WTC11 (cell line): ENCODE measurements at places on chromosomes 7 and 10. TPM values are rescaled to one million over a fixed set of nuclear protein-coding genes. Genes with fewer than 3 reads are reported as not detected.

Gene JCAD
- 1.7 to 2.2 TPM (median 1.8 TPM) in 3 replicates for total RNA-seq

Gene SLC16A9
- total RNA-seq: 4.0 to 5.5 TPM (median 4.7 TPM) in 3 replicates

Gene ADAM22
- total RNA-seq: 12.4 to 14.5 TPM (median 14.5 TPM) in 3 replicates

Gene SEMA3C
- total RNA-seq: 1.6 to 3.1 TPM (median 2.1 TPM) in 3 replicates

Gene GRID2IP
- 3.0 to 4.8 TPM (median 4.6 TPM) in 3 replicates for total RNA-seq

Gene OR2A42
- 0.20 to 0.37 TPM (median 0.27 TPM) in 3 replicates for total RNA-seq

Gene ELMO1
- total RNA-seq: 17.8 to 19.4 TPM (median 17.9 TPM) in 3 replicates

Gene POLR2J3
- total RNA-seq: 21.2 to 26.5 TPM (median 24.7 TPM) in 3 replicates

Gene AKR1D1
- total RNA-seq: 0.14 to 0.24 TPM (median 0.18 TPM) in 3 replicates

Gene TUBB8
- total RNA-seq: 2.3 to 2.6 TPM (median 2.4 TPM) in 3 replicates

Gene CACUL1
- total RNA-seq: 37.1 to 41.5 TPM (median 38.4 TPM) in 3 replicates

Gene MICU1
- total RNA-seq: 34.5 to 36.1 TPM (median 36.0 TPM) in 3 replicates

Gene HKDC1
- 0.09 TPM in 2 of 3 replicates, not detected in the other for total RNA-seq

- H3K36me3 ChIP-seq: peaks cover 3% of the 10 kb centered on the region
- no peak overlapping the region for H3K27ac ChIP-seq
- H3K4me1 ChIP-seq: no peaks in the 10 kb centered on the region
- no peak overlapping the region for H3K4me3 ChIP-seq
Measured at GRCh38 chr7:78326876-78327275, 528.3 kb downstream of the PHTF2 start.

DNA sequence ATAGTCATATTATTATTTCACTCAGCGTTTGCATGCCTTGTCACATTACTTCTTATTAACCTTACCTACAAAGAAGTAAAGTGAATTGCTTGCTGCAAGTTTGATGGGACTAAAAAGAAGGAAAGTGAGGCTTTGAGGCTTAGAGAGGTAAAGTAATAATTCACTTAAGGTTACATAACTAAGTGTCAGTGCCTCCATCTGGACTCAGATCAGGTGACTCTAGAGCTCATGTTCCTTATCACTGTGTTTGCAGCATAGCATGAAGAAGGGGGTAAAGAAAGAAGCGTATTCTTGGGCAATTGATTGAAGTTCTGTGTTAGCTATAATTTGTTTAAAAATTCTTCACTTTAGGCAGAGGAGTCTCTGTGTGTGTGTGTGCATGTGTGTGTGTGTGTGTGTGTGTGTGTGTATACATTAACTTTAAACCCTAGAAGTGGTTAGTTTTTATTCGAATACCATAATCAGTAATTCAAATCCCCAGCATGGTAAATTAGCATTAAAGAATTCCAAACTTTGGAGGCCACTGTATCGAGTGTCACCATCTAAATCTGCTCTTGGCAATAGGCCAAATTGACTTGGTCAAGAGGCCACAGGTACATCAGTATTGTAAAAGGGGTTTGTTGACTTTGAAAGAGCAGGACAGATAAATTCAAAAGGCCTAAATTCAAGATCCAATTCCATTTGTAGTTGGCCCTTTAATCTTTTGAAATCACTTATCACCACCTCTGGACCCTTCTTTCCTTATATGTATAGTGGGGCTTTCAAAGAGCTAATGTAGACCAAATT is 2.2 kb upstream of the PON3 start:
- peaks cover 15% of the 10 kb centered on the region for H3K27me3 ChIP-seq
- H3K27ac ChIP-seq: no peak overlapping the region

GRCh38 chr10:22690158-22690557 is 24.2 kb downstream of the PIP4K2A start:
- no peaks in the 10 kb centered on the region; the same call in 1 of the 2 replicates for H3K27me3 ChIP-seq
- no peak overlapping the region for H3K4me3 ChIP-seq
- peak overlapping the region; percentile 70 for H3K27ac ChIP-seq
- peaks cover 29% of the 10 kb centered on the region for H3K36me3 ChIP-seq
- no peak for DNase-seq
- peaks cover 68% of the 10 kb centered on the region for H3K4me1 ChIP-seq

GRCh38 chr10:12946372-12946771 is 55.1 kb downstream of the CCDC3 start:
- H3K36me3 ChIP-seq: peaks cover 22% of the 10 kb centered on the region
- DNase-seq: no peak
- no peaks in the 10 kb centered on the region; the same call in 1 of the 2 replicates for H3K27me3 ChIP-seq
- peaks cover 26% of the 10 kb centered on the region for H3K4me1 ChIP-seq
- no peak overlapping the region for H3K27ac ChIP-seq

- H3K27me3 ChIP-seq: peaks cover 45% of the 10 kb centered on the region
- no peaks in the 10 kb centered on the region for H3K36me3 ChIP-seq
- no peak overlapping the region for H3K27ac ChIP-seq
Measured at GRCh38 chr10:13891128-13892000, 304.6 kb downstream of the PRPF18 start.

DNA sequence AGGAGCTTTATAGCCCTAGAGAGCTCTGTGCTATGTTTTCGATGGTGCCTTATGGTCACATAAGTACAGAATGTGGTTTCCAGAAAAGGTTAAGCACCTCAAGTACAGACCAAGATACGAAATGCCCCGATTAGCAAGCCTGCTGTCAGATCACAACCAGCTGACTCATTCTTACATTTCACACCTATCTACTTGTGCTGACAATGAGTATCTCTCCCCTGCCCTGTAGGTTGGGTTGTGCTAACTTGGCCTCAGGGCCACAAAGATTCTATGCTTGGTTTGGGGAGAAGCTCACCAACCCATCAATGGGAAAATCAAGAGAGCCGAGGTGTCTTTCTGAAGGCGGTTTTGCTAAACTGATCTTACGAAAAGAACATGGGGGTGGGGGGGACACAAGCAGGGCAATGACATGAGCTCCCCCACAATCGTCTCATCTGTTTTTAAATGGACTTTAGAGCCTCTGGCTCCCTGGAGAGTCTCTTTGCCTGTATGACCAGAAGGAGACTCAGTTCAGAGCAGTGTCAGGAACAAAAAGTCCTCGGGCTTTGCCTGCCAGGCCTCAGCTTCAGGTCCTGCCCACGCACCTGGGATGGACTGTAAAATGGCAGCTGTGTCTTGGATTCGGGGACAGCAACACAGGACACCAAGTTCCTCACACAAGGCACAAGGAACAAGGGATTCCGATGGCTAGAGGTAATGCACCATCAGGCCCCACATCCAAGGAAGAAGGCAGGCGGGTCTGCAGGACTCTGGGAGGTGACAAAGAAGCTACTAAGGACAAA is 55.1 kb downstream of the FAM53B start:
- no peak for DNase-seq
- H3K27me3 ChIP-seq: no peaks in the 10 kb centered on the region
- H3K36me3 ChIP-seq: peaks cover 3% of the 10 kb centered on the region; the same call in 1 of the 2 replicates
- H3K27ac ChIP-seq: no peak overlapping the region
- peaks cover 18% of the 10 kb centered on the region for H3K4me1 ChIP-seq

- no peak for DNase-seq
- peaks cover 12% of the 10 kb centered on the region for H3K4me1 ChIP-seq
- H3K36me3 ChIP-seq: no peaks in the 10 kb centered on the region
- H3K27ac ChIP-seq: no peak overlapping the region
Measured at GRCh38 chr7:149778696-149779501, 5.5 kb upstream of the ZNF467 start.

GRCh38 chr10:112711366-112711765 is 238.7 kb upstream of the TCF7L2 start:
- H3K27ac ChIP-seq: no peak overlapping the region

GRCh38 chr7:129370812-129371211 is 63.4 kb upstream of the STRIP2 start:
- peaks cover 60% of the 10 kb centered on the region for H3K4me1 ChIP-seq
- H3K4me3 ChIP-seq: no peak overlapping the region
- no peaks in the 10 kb centered on the region for H3K27me3 ChIP-seq
- H3K27ac ChIP-seq: 0 out of 2 replicates have a peak overlapping the region, but pooled peaks have one; percentile 22

GRCh38 chr10:100359529-100360150 is 12.6 kb downstream of the SCD start:
- H3K4me3 ChIP-seq: no peak overlapping the region
- peak overlapping the region; percentile 75 for H3K27ac ChIP-seq
- peaks cover 79% of the 10 kb centered on the region for H3K36me3 ChIP-seq
- H3K27me3 ChIP-seq: no peaks in the 10 kb centered on the region
- peaks cover 48% of the 10 kb centered on the region for H3K4me1 ChIP-seq

DNA sequence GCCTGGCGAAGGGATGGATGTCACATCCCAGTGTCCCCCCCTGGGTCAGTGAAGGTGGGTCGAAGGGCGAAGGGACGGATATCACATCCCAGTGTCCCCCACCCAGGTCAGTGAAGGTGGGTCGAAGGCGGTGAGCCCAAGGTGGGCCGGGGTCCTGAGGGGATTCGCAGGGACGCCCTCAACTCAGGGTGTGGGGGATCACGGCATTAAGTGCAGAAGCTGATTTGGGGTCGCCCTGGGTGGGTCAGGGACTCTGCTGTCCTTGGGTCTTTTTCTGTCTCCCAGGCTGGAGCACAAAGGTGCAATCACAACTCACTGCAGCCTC is 21.9 kb downstream of the ADAP1 start:
- no peak overlapping the region for H3K4me3 ChIP-seq
- no peak overlapping the region for H3K27ac ChIP-seq
- no peaks in the 10 kb centered on the region for H3K36me3 ChIP-seq
- peak; percentile 8 for DNase-seq
- H3K4me1 ChIP-seq: no peaks in the 10 kb centered on the region

- H3K36me3 ChIP-seq: peaks cover 31% of the 10 kb centered on the region
- H3K4me3 ChIP-seq: no peak overlapping the region
- no peak for DNase-seq
- H3K4me1 ChIP-seq: no peaks in the 10 kb centered on the region
- H3K27me3 ChIP-seq: no peaks in the 10 kb centered on the region
Measured at GRCh38 chr10:71294091-71294561, 24.9 kb upstream of the SLC29A3 start.

- DNase-seq: peak; percentile 75
- peak within 1 kb of the TSS; percentile 75 for H3K4me3 ChIP-seq
- H3K27me3 ChIP-seq: no peaks in the 10 kb centered on the region
- no peaks in the 10 kb centered on the region; the same call in 1 of the 2 replicates for H3K36me3 ChIP-seq
- H3K27ac ChIP-seq: no peak within 1 kb of the TSS; the same call in 1 of the 2 replicates
- H3K4me1 ChIP-seq: peaks cover 29% of the 10 kb centered on the region
Measured at GRCh38 chr7:102433219-102434038, at the start of gene ORAI2. TSS of gene ORAI2 (plus strand) at chr7:102433575. CDS start at chr7:102438957, 5,382 bp downstream.

DNA sequence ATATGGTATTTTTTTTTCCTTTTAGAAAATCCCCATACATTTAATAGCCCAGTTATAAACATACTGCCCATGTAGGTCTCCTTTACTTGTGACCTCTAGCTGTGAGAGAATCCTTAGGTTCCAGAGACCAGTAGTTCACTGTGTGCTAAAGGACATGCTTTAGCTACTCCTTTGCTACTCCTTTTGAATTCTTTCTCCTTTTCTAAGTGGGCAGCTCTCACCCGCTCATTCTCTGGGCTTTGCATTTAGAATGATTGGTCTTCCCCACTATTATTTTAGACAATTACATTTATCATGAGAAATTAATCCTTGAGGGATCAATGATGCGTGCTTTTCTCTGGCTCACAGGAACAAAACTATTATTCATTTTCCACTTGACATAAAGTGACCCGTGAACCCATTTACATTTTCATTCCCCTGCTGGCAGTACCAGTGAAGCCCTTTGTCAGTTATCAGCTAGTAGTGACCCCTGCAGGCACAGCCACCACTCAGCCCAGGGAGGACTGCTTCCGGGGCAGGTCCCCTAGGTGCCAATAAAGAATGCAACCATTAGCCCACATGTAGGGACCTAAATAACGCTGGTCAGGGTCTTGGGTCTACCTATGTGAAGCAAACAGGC is 844.3 kb downstream of the CNTNAP2 start:
- no peaks in the 10 kb centered on the region for H3K27me3 ChIP-seq
- no peak overlapping the region for H3K27ac ChIP-seq
- H3K4me3 ChIP-seq: no peak overlapping the region
- DNase-seq: peak; percentile 52
- peaks cover 16% of the 10 kb centered on the region for H3K4me1 ChIP-seq
- no peaks in the 10 kb centered on the region for H3K36me3 ChIP-seq

- H3K4me1 ChIP-seq: no peaks in the 10 kb centered on the region
- DNase-seq: no peak
- no peak overlapping the region for H3K27ac ChIP-seq
- H3K4me3 ChIP-seq: no peak overlapping the region
- no peaks in the 10 kb centered on the region for H3K36me3 ChIP-seq
Measured at GRCh38 chr7:79489371-79489770, 35.9 kb upstream of the MAGI2 start.

GRCh38 chr10:3749600-3749999 is 35.4 kb downstream of the KLF6 start:
- H3K27me3 ChIP-seq: no peaks in the 10 kb centered on the region; the same call in 1 of the 2 replicates
- DNase-seq: no peak
- H3K36me3 ChIP-seq: 0 out of 2 replicates have a peak, but pooled peaks cover 2% of the 10 kb centered on the region
- no peak overlapping the region for H3K27ac ChIP-seq

DNA sequence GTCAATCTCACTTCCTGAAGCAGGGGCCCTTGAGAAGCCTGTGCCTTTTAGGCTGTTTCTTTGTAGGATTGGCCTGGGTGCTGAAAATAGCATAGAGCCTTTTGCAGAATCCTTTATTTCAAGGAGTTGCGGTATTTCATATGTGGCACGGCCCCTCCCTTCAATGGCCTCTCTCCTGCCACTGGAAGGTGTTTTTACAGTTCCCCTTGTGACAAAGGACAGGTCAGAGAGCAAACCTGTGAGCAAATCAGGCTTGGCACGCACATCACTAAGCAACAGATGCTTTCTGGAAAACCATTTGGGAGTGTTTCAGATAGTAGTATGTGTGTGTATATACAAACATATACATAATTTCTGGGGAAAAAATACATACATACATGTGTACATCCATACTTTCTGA is 388.6 kb upstream of the C7orf33 start:
- H3K4me1 ChIP-seq: peaks cover 10% of the 10 kb centered on the region
- DNase-seq: no peak
- no peaks in the 10 kb centered on the region; the same call in 1 of the 2 replicates for H3K27me3 ChIP-seq
- H3K27ac ChIP-seq: no peak overlapping the region
- H3K36me3 ChIP-seq: no peaks in the 10 kb centered on the region

DNA sequence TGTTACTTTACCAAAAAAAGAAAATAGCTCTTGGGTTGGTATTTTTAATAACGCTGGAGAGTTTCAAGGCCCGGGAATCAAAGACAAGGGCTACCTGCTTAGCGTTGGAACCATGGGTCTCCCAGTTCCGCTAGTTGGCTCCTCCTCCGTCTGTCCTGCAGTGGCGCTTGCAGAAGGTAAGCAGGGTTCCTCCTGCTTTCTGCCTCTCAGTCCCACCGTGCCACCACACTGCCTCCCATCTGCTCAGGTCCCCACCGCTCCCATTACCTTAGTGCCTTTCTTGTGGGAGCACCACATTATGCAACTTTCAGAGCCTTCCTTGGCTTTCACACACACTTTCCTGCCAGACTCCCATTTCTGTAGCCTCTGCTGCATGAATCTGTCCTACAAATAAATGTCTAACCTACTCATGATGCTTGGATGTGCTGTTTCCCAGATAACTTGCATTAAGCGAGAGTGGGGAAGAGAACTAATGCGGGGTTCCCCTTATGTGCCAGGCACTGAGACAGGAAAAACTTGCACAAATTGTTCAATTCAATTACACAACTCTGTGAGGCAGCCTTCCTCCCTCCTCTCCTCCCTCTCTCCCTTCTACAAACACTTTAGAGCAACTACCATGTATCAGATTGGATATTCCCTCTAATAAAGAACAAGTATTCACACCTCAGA is 124.5 kb downstream of the AOAH start:
- no peak overlapping the region for H3K4me3 ChIP-seq
- H3K36me3 ChIP-seq: no peaks in the 10 kb centered on the region
- H3K4me1 ChIP-seq: peaks cover 11% of the 10 kb centered on the region
- no peaks in the 10 kb centered on the region for H3K27me3 ChIP-seq

- H3K27ac ChIP-seq: no peak overlapping the region; the same call in 1 of the 2 replicates
- no peak overlapping the region for H3K4me3 ChIP-seq
- H3K36me3 ChIP-seq: no peaks in the 10 kb centered on the region
- DNase-seq: no peak
Measured at GRCh38 chr10:49131507-49132361, 2.1 kb downstream of the FAM170B start.

GRCh38 chr10:110872984-110873923 is 1.5 kb downstream of the PDCD4 start:
- no peaks in the 10 kb centered on the region for H3K27me3 ChIP-seq

GRCh38 chr7:81932936-81933335 is 163.1 kb upstream of the HGF start:
- no peak overlapping the region for H3K4me3 ChIP-seq
- 0 out of 2 replicates have a peak, but pooled peaks cover 2% of the 10 kb centered on the region for H3K4me1 ChIP-seq
- H3K27me3 ChIP-seq: no peaks in the 10 kb centered on the region
